Cortex of kidney (tissue), 1 donor: ENCODE measurements at places on chromosomes 6 and 20.

DNA sequence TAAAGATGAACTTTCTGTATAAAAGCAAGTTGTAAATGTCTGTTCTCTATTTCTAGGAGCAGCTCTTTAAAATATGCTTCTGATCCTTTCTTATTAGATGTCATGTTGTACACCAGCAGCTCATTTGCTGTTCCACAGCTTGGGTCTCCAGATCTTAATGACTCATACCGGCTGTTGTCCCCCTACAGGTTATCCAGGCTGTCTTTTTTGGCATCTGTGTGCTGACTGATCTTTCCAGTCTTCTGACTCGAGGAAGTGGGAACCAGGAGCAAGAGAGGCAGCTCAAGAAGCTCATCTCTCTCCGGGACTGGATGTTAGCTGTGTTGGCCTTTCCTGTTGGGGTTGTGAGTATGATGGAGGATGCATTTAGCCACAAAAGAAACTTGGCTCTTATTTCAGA lies 76.0 kb downstream of the AIG1 start:
- DNase-seq = no peak

DNA sequence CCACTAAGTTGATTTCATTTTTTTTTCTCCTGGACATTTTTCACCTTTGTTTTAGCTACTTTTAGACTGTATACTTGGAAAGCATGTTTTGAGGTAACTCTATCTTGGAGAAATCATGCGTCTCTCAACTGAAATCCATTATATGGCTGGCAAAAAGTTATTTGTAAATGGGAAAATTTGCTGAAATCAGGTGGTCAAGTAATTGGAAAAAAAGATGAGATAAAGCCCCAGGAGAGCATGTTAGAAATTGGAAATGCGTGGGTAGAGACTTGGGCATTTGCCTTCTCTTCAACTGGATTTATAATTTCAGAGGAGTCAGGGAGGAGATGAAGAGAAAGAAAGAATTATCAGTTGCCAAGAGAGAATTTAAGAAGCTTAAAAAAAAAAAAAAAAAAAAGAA lies 217.1 kb upstream of the MAP3K7 start:
- no peak for DNase-seq

DNA sequence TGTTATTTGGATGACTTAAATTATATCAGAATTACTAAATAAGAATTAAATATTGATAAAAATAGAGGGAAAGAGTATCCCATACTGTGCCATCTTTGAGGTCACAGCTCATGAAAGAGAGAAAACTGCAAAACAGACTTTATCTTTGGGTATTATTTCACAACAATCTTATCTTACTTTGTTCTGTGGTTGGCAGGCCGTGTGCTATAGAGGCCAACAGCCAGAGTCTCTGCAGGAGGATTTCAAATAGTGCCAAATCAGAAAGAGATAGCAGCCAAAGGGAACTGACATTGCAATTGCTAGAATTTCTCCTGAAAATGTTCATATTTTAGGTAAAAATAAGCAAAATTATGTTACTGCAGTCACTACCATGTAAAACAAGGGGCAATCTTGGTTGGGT lies 354.2 kb downstream of the GRIK2 start:
- no peak for DNase-seq

GRCh38 chr6:101163611-101164010 lies 229.9 kb upstream of the GRIK2 start:
- DNase-seq = no peak

DNA sequence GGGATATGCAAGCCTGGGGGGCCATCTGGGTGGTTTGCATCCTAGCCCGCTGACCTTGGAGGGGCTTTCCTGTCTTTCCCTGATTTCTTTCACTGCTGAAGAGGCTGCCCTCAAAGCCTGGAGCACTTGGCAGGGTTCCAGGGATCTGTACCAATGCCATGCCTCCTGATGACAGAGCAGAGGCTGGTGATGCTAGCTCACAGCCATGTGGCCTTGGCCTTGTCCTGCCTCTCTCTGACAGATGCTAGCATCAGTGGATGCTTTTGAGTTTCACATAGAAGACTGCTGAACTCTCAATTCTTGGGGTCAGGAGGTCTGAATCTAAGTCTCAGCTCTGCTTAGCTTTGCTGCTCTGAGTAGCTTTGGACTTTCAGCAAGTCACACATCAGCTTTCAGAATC lies 21.9 kb upstream of the RREB1 start:
- DNase-seq = no peak
